MV-4-11 (cell line): ENCODE measurements at places on chromosomes 7 and 10.
A peak's percentile ranks its signal among the peaks of the same experiment; 100 is the strongest.

DNA sequence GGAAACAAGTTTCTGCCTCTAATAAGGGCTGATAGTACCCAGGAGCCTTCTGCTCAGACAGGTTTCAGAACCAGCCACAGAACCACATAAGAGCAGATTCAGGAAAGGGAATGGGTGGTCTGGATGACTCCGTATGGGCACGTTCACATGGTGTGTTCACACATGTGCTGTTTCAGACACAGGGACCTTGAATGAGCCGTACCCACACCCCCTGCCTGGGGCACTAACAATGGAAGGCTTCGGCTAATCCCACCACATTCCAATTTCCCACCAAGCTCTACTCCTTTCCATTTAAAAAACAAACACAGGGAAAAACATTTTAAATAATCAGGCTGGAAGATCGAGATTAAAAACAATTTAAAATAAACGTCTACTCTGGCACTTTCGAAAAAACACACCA is 217.3 kb downstream of the GRID1 start:
- DNase-seq: no peak

DNA sequence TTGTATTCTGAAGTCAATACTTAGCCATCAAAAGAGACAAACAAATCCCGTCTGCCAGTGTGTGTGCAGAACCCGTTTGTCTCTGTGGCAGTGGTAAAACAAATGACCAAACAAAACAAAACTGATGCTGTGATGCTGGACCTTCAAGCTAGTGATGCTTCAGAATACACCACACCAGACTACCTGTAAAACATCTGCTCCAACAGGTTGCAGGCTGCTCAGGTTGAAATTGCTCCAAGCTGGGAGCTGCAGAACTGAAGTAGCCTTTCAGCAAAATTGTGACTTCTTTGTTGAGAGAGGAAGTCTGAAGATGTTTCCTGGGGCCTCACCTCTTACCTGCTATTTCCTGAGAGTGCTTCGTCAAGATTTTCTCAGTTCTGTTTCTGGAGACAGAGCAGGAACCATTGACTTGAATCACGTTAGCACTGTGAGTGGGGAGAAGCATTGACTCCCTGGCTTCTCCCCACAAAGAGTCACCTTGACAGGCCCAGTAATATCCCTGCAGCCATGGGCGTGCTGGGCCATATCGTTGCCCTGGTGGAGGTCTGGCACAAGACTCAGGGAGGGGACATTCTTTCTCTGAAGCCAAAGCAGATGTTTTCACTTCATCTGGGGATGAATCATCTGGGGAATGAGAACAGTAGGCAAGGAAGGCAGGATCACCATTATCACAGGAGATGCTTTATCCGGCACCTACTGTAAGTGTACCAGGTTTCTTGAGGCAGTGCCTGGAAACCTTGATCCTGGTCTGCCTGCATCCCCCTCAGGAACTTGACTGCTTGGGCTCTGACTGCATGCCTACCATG is 80.2 kb downstream of the RBM20 start:
- no peak for DNase-seq

DNA sequence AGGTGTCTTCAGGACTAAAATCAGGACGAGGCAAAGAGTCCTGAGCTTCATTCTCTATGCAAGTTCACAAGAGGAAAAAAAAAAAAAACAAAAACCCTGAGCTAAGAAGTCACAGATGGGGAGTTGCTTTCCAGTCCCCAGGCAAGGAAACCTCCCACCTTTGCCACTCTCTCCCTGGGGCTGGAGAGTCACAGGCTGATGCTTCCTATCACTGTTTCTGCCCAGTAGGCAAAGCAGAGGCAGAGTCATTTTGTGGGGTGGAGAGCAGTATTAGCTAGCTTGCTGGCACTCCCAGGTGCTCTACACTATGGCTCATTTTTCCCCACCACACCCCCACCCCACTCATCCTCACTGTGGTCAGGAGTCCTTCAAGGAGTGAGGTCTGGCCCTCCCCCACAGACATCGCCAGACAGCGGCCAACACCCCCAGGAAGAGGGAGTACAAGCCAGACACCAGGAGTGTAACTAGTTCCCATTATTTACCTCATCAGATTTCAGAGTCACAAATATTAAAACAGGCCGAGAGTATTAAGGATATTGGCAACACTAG is 34.6 kb upstream of the UNC5B start:
- DNase-seq: no peak

GRCh38 chr7:56074371-56074791 is 10.3 kb downstream of the SUMF2 start:
- peak; percentile 58 for DNase-seq

DNA sequence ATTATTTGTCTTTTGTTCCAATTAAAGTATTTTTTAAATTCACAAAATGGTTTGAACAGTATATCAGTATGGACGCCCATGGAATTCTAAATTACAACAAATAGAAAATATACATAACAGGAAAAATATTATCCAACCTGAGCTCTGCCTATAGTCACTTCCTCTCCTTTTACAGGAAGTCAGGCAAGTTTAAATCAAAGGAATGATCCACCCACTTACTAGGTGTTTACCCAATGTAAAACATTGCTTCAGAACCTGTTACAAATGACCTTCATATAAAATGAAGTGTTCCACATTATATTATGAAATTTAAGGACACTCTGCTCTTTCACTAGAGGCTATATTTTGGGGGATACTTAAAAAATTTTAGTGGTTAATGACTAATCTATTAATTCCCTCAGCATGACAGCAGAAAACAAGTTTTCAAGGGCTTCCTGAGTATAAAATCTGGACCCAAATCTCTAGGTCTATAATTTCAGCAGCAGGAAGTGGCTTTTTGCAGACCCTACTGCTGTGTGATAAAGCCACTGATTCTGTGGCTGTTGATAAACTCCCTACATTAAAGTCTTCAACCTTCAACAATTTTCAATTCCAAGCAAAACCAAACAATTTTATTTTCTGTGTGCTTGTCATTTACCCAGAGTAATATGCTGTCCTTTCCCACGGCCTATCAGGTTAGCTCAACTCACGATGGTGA is 722.6 kb downstream of the GATA3 start:
- no peak for DNase-seq

DNA sequence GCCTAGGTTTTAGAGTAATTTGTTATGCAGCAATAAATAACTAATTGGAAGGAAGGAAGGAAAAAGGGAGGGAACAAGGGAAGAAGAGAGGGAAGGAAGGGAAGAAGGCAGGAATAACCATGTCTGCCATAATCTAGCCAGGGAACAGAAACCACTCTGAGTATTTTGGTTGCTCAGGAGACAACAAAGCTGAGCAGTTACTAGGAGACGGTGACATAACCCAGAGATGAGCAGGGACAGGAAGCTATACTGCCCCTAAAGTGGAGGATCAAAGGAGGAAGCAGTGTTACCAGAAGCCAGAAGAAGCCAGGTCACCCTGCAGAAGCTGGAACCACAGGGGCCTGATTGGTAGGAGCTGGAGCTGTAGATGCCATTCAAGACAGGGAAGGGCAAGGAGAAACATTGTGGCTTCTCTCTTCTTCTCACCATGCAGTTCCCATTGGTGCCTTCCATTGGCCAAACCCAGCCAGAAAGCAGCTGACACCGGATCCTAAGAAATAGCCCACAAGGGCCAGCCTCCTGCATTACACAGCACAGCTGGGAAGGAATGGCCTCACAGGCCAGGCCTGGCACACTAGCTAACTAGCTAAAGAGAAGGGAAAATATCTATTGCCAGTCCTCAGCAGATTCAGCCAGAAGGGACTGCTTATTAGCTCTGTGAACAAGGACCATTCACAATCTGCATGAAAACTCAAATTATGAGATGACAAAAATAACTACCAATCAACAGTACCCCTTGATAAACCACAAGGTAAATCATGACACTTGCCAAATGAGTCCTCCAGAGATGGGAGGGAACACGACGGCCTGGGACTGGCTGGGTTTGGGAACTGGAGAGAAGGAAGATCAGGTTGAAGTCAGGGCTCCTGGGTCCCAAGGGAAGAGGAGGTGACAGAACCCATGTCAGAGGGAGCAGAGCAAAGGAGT is 184.5 kb upstream of the NFE2L3 start:
- DNase-seq: peak; percentile 94

DNA sequence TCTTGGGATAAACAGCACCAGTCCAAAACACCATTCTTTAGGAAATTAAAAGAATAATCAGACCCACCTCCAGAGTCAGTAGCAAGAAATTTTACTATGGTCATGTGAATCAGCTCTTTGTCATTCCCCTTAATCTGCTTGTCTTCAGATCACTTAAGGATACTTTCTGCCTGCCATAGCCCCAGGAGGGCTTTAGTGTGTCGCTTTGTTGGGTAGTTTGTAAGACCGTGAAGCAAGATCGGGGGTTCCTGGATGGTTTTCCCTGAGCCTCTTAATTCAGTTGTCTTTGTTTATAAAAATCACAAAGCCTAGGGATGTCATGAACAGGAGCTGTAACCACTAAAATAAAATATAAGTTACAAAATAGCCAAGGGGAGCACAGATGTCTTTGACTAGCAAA is 223.6 kb downstream of the RELN start:
- DNase-seq: no peak

- DNase-seq: no peak
Measured at GRCh38 chr7:31335884-31336201, 4.7 kb downstream of the NEUROD6 start.
